ENCODE measurements at places on chromosomes 13 and 19. TPM values are rescaled to one million over a fixed set of nuclear protein-coding genes. Genes with fewer than 3 reads are reported as not detected.

GRCh38 chr13:39509616-39510315 lies 93.2 kb downstream of the LHFPL6 start:
- H3K27me3 ChIP-seq = no peaks in the 10 kb centered on the region
- H3K36me3 ChIP-seq = no peaks in the 10 kb centered on the region
- DNase-seq = no peak
- peaks cover 3% of the 10 kb centered on the region for H3K4me1 ChIP-seq

DNA sequence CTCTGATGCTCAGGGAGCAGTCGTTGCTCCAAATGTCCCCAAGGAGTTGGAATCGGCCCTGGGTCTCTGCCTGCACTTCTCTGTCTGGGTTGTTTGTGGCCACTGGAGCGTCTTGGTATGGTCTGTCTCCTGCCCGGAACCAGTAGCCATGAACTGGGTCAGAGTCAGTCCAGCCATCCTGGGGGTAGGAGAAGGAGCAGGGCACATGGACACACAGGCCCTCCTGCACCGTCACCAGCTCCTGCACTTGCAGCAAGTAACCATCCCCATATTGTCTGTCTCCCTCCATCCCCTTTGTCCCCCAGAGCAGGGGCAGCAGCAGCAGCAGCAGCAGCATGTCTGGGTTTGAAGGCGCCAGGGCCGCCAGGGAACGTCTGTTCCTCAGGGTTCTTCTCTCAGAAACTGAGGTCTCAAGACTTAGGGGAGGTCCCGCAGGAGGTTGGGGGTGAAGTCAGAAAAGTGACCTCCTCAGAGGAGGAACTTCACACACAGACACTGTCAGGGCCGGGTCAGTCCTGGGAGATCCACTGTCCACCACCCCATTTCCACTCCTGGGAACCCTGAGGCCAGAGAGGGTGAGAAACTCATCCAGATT lies at the start of gene SIGLEC8:
TSS of gene SIGLEC8 (minus strand) at position 404 of the 595 bp plus-strand sequence. CDS start at position 337, 67 bp downstream.
- H3K36me3 ChIP-seq = no peaks in the 10 kb centered on the region
- H3K4me3 ChIP-seq = no peak within 1 kb of the TSS
- H3K27ac ChIP-seq = no peak within 1 kb of the TSS
- H3K27me3 ChIP-seq = no peaks in the 10 kb centered on the region

DNA sequence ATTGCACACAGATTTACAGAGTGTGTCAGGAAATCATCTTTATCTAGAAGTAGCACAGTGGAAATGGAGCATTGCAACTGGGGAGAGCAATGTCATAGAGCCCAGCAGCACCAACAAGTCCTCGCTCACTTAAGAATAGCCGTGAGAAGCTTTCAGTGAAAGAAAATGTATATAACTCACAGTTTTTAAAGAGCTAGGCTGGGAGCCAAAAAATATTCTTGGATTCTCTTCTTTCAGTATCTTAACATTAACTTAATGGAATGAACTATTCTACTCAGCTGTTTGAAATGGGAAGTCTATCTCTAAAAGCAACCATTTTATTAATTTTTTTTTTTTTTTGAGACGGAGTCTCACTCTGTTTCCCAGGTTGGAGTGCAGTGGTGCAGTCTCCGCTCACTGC lies 329.6 kb downstream of the COG6 start:
- no peak overlapping the region for H3K4me3 ChIP-seq
- H3K4me1 ChIP-seq = no peaks in the 10 kb centered on the region
- no peaks in the 10 kb centered on the region for H3K36me3 ChIP-seq
- H3K27me3 ChIP-seq = no peaks in the 10 kb centered on the region

DNA sequence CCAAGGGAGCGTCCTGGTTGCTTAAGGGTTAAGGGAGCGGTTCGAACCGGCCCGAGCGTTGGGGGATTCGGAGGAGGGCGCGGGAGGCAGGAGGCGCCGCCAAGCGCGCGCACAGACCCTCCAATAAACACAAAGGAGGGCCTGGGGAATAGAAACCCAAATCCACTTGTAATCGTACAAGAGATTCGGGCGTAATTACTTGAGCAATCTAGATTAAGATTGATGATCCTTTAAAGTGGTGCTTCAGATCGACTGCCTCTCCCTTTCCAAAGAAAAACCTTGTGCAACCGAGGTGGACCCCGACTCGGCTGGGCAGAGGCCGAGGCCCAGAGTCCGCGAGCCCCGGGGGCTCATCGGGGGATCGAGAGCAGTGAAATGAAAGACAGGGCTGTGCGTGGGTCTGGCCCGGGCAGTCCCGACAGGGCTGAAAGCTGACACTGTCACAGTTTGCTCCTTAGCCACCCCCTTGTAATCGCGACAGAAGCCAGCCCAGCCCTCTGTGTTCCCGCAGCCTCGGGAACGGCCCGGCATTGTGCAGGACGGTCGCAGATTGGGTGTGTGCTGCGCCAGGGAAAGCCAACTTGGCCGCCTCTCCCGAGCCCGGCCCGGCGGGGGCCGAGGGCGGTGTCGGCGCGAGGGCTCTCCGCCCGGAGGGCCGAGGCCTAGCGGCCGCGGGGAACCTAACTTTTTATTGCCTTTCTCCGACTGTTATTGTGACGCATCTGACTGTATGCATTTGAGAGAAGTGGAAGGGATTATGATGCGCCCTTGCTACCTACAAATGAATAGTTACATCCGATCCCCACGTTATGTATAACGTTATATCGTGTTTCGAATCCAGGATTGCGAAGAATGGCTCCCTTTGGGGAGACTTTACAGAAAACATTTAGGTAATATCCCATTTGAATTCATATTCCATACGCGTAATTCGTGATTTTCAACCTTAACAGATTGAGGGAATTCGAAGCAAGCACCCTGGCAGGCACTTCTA lies 5.5 kb downstream of the MAB21L1 start:
- H3K4me1 ChIP-seq = no peaks in the 10 kb centered on the region
- peak overlapping the region; percentile 35 for H3K27ac ChIP-seq
- H3K27me3 ChIP-seq = no peaks in the 10 kb centered on the region
- H3K4me3 ChIP-seq = peak overlapping the region; percentile 41

- no peak for DNase-seq
- H3K36me3 ChIP-seq = no peaks in the 10 kb centered on the region
- no peak overlapping the region for H3K27ac ChIP-seq
- H3K4me3 ChIP-seq = no peak overlapping the region
- peaks cover 12% of the 10 kb centered on the region for H3K4me1 ChIP-seq
Measured at GRCh38 chr13:33174491-33174890, 111.1 kb downstream of the STARD13 start.

GRCh38 chr19:10152100-10152499 lies 32.4 kb upstream of the EIF3G start:
- no peaks in the 10 kb centered on the region for H3K4me1 ChIP-seq
- no peaks in the 10 kb centered on the region for H3K27me3 ChIP-seq
- H3K27ac ChIP-seq = peak overlapping the region; percentile 0
- DNase-seq = no peak

GRCh38 chr13:77113496-77113895 lies 86.5 kb upstream of the FBXL3 start:
- H3K4me1 ChIP-seq = no peaks in the 10 kb centered on the region
- H3K36me3 ChIP-seq = no peaks in the 10 kb centered on the region
- DNase-seq = no peak
- H3K27me3 ChIP-seq = no peaks in the 10 kb centered on the region

DNA sequence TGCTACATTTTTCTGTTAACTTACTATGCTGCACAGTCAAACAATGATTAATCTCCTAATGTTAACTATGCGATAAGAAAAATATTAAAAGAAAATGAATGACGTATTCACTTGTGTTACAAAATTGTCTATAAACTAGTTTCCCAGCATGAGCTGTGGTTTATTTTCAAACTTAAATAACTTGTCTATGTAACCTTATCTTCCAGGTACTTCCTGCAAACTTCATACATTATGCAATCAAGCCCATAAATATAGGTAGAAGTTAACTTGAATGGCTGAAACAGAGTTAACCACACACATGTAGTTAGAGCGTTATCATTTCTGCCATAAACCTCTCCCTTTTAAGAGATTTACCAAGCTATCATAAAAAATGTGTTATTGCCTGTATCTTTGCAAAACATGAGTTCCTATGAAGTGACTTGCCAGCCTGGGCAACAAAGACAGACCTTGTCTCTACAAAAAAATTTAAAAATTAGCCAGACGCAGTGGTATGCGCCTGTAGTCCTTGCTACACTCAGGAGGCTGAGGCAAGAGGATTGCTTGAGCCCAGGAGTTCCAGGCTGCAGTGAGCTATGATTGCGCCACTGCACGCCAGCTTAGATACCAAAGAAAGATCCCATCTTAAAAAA lies 17.7 kb upstream of the KLF5 start:
- H3K27me3 ChIP-seq = no peaks in the 10 kb centered on the region
- H3K27ac ChIP-seq = no peak overlapping the region
- H3K36me3 ChIP-seq = no peaks in the 10 kb centered on the region

- H3K4me1 ChIP-seq = no peaks in the 10 kb centered on the region
- DNase-seq = no peak
- no peak overlapping the region for H3K27ac ChIP-seq
- no peaks in the 10 kb centered on the region for H3K27me3 ChIP-seq
Measured at GRCh38 chr19:15398501-15399233, 19.1 kb upstream of the AKAP8 start.

DNA sequence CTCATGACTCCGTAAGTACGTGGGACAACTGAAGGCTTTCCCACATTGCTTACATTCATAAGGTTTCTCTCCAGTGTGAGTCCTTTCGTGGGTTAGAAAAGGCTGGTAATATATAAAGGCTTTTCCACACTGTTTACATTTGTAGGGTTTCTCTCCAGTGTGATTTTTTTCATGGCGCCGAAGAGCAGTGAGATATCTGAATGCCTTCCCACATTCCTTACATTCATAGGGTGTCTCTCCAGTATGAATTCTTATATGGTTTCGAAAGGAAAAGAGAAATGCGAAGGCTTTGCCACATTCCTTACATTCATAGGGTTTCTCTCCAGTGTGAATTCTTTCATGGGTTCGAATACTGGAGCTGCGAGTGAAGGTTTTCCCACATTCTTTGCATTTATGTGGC lies 29.5 kb downstream of the ZNF490 start:
- H3K27me3 ChIP-seq = no peaks in the 10 kb centered on the region
- H3K4me3 ChIP-seq = no peak overlapping the region
- no peaks in the 10 kb centered on the region for H3K4me1 ChIP-seq

GRCh38 chr19:8097198-8097597 lies 44.6 kb downstream of the CCL25 start:
- no peak overlapping the region for H3K4me3 ChIP-seq
- H3K36me3 ChIP-seq = no peaks in the 10 kb centered on the region
- H3K4me1 ChIP-seq = no peaks in the 10 kb centered on the region
- no peak overlapping the region for H3K27ac ChIP-seq
- H3K27me3 ChIP-seq = no peaks in the 10 kb centered on the region

DNA sequence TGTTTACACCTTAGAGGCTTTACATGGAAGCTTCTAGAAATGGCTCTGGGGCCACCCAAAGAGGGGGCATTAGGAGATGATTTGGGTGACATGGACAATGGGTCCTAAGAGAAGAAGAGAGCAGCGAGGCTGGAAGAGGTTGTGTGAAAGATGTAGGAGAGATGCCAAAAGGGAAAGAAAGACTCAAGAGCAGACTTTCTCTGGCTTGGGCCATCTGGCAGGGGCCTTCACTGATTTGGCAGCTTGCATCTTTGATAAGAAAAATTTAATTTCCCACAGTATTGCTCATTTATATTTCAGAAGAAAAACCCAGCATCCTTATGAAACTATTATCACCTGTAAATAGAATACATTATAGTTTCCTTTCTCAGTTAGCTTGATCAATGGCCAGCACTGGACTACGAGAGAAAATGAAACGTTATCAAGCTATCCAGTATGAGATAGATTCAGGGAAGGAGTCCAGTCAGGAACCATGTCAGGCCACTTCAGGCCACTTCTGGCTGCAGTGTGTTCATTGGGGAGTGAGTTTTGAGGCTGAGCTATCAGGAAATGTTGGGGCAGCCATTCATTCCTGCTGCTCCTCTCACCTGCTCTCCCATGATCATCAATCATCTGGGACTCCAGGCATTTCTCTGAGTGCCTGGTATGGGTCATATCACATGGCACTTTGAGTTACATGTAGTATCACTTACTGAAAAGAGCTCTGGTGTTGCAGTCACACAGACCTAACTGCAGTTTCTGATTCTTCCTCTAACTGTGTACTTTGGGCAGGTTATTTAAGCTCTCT lies 10.3 kb downstream of the SCEL start:
- H3K27ac ChIP-seq = no peak overlapping the region
- no peaks in the 10 kb centered on the region for H3K4me1 ChIP-seq
- no peaks in the 10 kb centered on the region for H3K27me3 ChIP-seq

DNA sequence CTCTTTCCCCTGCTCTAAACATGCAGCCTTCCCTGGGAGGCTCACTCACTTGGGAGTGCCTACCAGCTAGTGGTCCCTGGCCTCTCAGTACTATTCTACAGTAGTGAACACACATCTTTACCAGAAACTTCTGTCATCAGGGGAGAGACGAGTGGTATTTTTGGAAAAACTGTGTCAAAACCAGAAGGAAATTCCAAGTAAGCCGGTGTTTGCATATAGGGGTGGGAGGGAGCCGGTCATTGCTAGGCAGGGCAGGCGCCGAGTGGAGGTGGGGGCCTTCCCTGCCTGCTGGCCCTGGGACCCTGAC lies 7.0 kb downstream of the RPS9 start:
- peaks cover 32% of the 10 kb centered on the region for H3K4me1 ChIP-seq
- peaks cover 31% of the 10 kb centered on the region for H3K36me3 ChIP-seq
- no peak for DNase-seq
- H3K27ac ChIP-seq = peak overlapping the region; percentile 61
- H3K4me3 ChIP-seq = no peak overlapping the region

DNA sequence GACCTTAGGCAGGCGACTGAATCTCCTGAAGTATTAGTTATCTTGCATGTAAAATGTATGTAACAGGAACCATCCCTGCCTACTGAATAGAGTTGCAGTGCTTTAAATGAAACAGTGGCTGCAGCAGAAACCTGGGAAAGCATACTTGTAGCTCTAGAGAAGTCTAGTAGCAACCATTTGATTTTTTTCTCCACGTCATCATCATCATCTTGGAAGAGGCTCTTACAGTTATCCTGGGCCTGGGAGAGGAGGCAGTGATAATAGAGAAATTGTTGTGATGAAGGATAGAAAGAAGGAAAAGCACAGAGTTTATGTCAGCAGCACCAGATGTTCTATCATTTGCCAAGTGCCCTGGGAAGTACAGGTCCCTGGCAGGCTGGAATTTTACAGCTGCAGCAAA lies 377.6 kb downstream of the ITGBL1 start:
- no peak for DNase-seq
- H3K4me1 ChIP-seq = no peaks in the 10 kb centered on the region
- H3K27me3 ChIP-seq = no peaks in the 10 kb centered on the region
- H3K27ac ChIP-seq = no peak overlapping the region
- H3K4me3 ChIP-seq = no peak overlapping the region
- no peaks in the 10 kb centered on the region for H3K36me3 ChIP-seq

- no peaks in the 10 kb centered on the region for H3K36me3 ChIP-seq
- no peaks in the 10 kb centered on the region for H3K4me1 ChIP-seq
- H3K4me3 ChIP-seq = no peak overlapping the region
- H3K27ac ChIP-seq = no peak overlapping the region
Measured at GRCh38 chr19:42498169-42498757, 30.0 kb downstream of the CEACAM1 start.

The IQCN gene
- 0.83 TPM for total RNA-seq

The MUC16 gene
- not detected for total RNA-seq

The ING1 gene
- 13.0 TPM for total RNA-seq

The PGLYRP1 gene
- not detected for total RNA-seq

The OR10H1 gene
- total RNA-seq = not detected

The PLVAP gene
- total RNA-seq = not detected

The ZNF417 gene
- 14.4 TPM for total RNA-seq

The RNASEH2A gene
- 3.1 TPM for total RNA-seq

The RTBDN gene
- not detected for total RNA-seq

The SYT5 gene
- 0.50 TPM for total RNA-seq

The ATXN8OS gene
- not detected for total RNA-seq
